ENCODE measurements at places on chromosomes 16 and 17.

DNA sequence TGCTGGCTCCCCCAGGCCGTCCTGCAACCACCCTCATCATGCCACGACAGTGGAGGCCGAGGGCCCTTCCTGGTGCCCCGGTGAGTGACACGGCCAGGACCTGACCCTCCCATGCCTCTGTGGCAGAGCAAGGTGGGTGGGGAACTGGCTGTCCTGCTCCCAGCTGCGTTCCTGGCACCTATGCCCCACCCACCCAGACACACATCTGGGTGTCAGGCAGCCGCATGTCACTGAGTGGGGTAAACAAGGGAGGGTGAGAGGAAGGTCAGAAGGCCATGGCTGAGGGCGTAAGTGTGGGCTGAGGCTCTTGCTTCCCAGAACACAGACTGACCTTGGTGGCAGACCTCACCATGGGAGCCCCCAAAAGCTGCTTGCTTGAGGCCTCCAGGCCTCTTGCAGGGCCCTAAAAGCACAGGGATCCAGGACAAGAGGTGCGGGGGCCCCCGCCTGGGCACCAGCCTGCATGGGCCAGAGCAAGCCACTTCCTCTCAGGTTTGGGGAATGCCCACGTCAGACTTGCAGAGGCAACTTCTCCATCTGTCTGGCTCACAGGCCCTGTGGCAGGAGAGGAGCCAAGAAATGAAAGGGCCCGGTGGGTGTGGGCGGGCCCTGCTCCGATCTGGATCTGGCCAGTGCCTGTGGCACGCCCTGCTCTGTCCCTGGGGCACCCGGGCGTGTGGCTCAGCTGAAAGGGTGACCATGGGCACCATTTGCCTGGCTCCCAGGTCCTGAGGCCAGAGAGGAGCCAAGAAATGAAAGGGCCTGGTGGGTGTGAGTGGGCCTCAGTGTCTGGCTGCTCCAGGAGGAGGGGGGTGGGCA is 3.9 kb upstream of the CCDC57 start:
- DNase-seq = no peak

- peak; percentile 90 for DNase-seq
Observed at GRCh38 chr17:75749545-75750389, 15.2 kb downstream of the GALK1 start.

DNA sequence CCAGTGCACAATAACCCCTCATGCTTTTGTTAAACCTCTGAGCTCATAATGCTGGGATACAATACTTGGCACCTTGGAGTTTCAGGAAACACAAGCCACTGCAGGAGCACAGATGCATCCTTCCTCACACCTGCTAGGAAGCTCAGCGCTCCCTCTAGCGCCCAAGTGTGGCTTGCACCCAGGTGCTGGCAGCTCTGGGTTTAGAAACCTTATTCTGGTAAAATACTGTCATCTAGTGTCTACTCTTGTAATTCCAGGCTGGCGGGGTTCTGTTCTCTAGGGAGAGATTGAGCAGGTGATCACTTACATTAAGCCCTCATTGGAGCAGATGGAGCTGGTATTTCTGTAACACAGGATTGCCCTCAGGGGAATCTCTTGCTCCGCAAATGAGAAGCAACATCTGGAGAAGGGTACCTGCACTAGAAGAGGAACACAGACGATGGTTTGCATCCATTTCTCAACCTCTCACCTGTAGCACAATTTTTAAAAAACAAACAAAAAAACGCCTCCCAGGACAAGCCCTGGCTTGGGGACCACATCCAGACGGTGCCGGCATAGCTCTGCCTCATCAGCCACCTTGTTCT is 1.5 kb downstream of the CCL1 start:
- DNase-seq = peak; percentile 19

DNA sequence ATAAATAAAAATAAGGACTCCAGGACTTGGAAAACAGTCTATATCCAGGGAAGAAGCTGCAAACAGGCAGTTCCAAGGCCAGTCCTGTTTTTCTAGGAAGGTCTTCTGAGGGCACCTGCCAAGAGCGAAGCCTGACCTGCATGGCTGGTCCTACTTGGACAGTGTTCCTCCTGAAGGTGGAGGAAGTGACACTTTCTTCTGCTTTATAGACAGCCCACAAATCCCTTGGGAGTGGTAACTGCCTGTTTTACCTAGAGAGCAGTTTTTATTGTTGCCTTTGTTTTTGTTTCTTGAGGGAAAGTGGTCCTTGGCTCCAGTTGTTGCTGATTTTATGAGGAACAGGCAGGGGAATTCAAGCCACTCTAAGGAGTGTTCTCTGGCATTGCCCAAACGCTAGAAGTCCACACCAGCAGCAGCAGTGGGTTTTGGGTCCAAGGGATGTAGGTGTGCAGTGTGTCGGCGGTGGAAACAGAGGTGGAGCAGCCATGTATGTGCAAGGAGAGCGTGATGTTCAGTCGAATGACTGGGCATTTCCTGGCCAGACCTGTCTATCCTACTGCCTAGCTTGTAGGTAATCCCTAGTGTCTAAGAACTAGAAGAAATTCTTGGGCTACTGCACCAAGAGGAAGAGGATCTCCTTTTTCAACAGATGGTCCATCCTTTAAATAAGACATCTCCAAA is 35.3 kb downstream of the LDHD start:
- DNase-seq = no peak

- DNase-seq = no peak
Observed at GRCh38 chr16:66199189-66199588, 167.3 kb upstream of the CDH5 start.

- no peak for DNase-seq
Observed at GRCh38 chr17:42613699-42614295, 4.3 kb downstream of the TUBG1 start.

DNA sequence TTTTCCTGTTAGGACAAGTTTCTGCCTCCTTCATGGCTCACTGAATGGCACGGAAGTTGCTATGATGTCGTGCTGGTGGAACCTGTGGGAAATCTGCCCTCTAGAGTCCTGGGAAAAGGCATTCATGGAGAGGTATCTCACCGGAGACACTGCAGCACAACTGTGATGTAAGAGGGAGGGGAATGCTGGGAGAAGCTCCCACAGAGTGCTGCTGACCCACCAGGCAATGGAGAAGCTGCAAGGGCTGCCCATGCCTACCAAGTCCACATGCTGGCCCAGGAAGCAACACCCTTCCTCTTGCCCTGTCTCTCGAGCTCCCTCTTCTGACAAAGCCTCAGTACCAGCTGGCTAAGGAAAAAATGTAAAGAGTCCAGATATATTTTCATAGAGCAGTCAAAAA is 45.2 kb upstream of the SLC5A11 start:
- DNase-seq = no peak

GRCh38 chr16:85445064-85445778 is 167.9 kb upstream of the GSE1 start:
- DNase-seq = no peak

All from activated CD4-positive, alpha-beta T cell treated with anti-CD3 and anti-CD28 coated beads for 4 hours (primary cell).